HS-5 (cell line): ENCODE measurements at places on chromosomes 6 and 20.

GRCh38 chr20:1269235-1269634 is 3.1 kb downstream of the SNPH start:
- no peak for DNase-seq

GRCh38 chr6:52262620-52263344 is 18.5 kb upstream of the IL17F start:
- DNase-seq = no peak

DNA sequence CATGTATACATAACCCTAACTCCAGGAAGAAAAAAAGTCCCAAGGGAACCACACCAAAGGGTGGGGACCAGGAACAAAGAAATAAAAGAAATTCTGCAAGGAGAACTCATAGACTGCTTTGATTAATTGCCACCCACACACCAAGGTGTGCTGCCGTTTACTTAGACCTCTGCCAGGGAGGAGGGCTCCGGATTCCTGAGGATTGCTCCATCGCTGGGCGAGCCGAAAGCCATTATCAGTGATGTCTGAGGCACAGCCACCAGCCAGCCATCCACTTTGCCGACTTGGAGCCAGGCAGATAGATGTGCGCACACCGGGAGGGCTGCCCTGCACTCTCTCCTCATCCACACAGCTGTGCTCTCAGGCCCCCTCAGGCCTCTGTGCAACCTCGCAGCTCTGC is 272.7 kb upstream of the FOXQ1 start:
- no peak for DNase-seq

GRCh38 chr20:15319439-15319838 is 982.0 kb upstream of the FLRT3 start:
- DNase-seq = no peak

DNA sequence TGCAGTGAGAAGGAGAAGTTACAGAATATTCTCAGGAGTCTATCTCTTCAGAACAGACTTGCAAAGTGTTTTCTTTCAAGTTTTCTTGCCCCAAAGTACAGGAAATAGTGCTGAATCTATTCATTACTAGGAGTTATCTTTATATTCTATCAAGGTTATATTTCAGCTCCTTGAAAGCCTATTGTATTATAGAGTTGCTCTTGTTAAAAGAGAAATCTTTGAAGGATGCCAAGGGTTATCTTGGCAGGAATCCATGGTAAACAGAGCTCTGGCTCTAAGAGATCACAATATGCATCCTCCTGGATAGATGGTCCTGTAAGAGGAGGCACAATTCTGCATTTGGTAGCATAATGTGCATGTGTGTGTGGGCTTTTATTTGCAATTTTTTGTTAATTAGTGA is 21.2 kb upstream of the SNRPB2 start:
- DNase-seq = no peak

- no peak for DNase-seq
Measured at GRCh38 chr20:63568170-63568981, 5.7 kb downstream of the HELZ2 start.

DNA sequence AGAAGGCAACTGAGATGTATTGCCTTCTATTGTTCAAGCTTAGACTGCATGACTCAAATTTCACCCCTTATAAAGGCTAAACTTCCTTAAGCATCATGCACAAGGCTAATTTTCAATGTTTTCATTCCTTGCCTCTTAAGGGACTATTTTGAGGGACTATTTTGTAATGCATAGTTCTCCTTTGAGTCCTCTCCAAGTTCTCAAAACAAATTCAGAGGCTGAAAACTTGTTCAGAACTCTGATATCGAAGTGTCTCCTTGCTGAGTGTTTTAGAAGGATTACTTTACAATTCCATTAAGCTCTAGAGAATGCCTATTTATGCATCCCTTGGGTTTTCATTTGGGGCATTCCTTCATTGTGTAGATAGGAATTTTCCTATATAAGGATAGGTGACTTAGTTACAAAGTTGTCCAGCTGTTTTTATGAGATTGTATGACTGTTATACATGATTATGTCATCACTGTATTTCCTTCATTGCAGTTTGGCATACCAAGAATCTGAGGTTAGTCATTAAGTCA is 41.7 kb downstream of the COL19A1 start:
- peak; percentile 43 for DNase-seq

- peak; percentile 31 for DNase-seq
Measured at GRCh38 chr6:33886673-33887144, 82.9 kb upstream of the MLN start.

GRCh38 chr6:44000164-44000842 is 126.9 kb downstream of the MRPL14 start:
- DNase-seq = no peak

DNA sequence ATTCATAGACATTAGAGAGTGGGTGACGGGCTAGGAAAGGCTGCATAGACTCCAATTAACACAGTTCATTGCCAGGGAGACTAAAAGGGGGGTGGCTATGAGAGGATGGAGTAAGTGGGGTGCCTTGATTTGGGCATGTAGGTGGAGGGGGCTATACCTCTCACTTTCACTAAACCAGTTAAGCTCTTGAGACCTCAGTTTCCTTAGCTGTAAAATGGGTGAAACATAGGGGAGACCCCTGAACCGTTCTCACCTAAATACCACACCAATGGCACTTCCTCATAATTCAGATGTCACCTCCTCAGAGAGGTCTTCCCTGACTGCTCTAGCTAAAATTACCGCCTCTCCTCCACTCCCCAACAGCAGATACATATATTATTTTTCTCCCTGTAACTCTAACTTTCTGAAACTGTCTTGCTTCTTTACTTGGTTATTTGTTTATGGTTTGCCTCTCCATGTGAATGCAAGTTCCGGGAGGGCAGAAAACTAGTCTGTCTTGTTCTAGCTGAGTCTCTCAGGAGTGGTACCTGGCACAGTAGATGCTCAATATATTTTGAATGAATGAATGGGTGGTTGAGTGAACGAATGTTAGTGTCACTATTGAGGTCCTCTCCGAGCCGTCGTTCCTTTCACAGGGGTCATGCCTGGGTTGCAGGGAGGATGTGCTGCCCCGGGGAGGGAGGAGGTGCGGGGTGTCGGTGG is 615 bp upstream of the EYA2 start:
- DNase-seq = no peak

DNA sequence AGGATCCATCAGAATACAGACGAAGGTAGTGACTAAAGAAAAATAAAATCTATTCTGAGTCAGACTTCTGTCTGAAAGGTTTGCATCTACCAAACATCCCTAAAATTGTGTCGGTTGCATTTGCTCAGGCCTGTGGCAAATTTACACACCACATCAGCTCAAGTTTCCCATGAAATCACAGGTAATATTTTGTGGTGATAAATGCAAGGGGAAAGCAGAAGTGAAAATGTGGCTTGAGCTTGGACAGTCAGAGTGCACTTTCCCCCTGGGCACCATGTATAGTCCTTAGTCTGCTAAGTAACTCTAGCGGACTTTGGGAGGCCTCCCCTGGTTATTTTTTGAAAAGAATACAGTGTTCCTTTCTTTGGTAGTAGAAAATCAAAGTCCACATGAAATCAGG is 159.1 kb downstream of the PKHD1 start:
- no peak for DNase-seq

DNA sequence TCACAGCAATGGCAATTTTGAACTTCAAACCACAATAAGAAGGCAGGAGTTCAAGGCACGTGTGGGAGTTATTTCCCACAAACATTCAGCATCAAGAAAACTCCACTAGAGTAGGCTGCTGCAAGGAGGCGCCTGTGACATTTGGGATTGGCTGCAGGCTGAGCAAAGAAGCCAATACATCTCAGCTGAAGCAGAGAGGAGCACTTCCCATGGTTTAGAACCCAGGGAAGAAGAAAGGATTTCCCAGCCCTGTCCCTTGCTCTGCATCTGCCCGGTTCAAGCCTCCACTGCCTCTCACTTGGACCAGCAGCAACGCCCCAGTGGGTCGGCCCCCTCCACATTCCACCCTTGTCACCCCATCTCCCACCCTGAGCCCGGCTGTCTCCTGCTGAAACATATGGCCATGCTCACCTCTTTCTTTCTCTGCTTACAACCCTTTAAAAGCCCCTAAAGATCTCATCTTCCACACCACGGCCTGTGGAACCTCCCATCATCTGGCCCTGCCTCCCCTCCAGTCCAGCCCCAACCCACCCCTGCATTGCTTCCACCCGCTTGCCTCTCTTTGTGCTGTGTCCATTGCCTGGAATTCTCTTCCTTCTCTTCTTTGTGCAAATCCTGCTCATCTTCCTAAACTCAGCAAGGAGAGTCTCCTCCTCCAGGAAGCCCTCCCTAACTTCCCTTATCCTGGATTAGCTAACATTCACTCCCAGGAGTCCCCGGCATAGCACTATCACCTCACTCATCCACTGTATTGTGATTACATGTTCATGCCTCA is 128.3 kb downstream of the ANKRD60 start:
- DNase-seq = no peak

DNA sequence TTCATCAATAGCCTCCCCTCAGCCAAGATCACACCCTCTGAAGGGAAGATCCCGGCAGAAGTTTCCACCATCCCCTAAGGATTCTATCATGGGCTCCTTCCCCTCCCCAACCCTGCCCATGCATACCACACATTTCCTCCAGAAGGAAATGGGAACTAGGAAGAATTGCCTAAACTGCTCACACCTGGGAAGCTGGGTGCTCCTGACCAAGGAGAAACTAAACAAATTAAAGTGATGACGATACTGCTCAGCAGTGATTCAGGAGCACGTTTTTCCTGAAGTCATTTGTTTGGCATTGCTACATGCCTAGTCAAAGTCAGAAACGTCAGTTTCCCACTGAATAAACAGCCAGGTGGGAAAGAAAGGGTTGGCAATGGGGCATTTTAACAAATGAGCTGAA is 136.1 kb upstream of the CDYL start:
- no peak for DNase-seq

DNA sequence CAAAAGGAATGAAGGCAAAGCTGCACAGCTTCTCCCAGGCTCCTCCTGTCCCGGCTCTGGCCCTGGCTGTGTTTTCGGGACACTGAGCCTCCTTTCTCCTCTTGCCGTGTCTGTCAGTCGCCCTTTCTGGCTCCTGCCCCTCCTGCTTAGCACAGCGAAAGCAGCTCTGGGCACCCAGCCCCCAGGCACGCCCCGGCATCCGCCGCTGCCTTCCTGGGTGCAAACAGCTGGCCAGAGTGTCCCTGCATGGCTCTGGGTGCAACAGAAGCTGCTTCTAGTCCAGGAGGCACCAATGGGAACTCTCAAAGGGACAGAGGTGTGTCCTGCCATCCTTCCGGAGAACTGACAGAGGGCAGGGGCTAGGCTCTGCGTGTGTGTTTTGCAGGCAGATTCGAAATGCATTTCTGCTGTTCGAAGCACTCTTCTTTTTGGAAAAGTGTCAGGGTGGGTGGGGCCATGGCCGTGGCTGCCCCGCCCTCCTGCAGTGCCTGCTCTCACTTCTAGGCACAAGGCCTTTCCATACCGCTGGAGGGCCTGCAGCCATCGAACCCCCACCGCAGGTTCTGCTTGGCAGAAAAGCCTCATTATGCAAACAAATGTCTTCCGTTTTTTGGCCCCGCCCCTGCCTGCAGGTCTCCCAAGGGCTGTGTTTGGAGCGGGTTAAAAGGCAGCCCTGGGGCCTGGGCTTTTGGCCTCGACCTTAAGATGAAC is 15.5 kb downstream of the COL9A3 start:
- DNase-seq = no peak

- DNase-seq = no peak
Measured at GRCh38 chr6:15511248-15512125, 151.3 kb downstream of the DTNBP1 start.

GRCh38 chr20:43559147-43559987 is 540 bp downstream of the SGK2 start:
- no peak for DNase-seq

GRCh38 chr6:144782634-144783033 is 497.5 kb downstream of the UTRN start:
- no peak for DNase-seq

- no peak for DNase-seq
Measured at GRCh38 chr6:130724089-130724488, 103.1 kb upstream of the SMLR1 start.
